T-helper 2 cell treated with Interferon-gamma antibody and Interleukin-4, amounts not matched to agents 5 μg/mL and 100 μg/mL, for 36 hours (primary cell): ENCODE measurements at places on chromosomes 7 and 10.

GRCh38 chr10:124030492-124031110, 62.8 kb downstream of the CHST15 start:
- peaks cover 2% of the 10 kb centered on the region for H3K4me1 ChIP-seq
- H3K4me3 ChIP-seq: no peak overlapping the region
- no peaks in the 10 kb centered on the region for H3K27me3 ChIP-seq
- DNase-seq: no peak

GRCh38 chr7:24137338-24137737, 146.7 kb upstream of the NPY start:
- DNase-seq: no peak
- H3K27ac ChIP-seq: no peak overlapping the region
- H3K27me3 ChIP-seq: peaks cover 18% of the 10 kb centered on the region
- no peak overlapping the region for H3K4me3 ChIP-seq

- no peaks in the 10 kb centered on the region for H3K4me1 ChIP-seq
- no peak for DNase-seq
- H3K36me3 ChIP-seq: no peaks in the 10 kb centered on the region
- H3K4me3 ChIP-seq: no peak overlapping the region
- peaks cover 6% of the 10 kb centered on the region for H3K27me3 ChIP-seq
Measured at GRCh38 chr7:7498856-7499255, 36.8 kb downstream of the COL28A1 start.

GRCh38 chr10:60352105-60352504, 37.6 kb downstream of the ANK3 start:
- H3K27ac ChIP-seq: no peak overlapping the region
- H3K4me3 ChIP-seq: no peak overlapping the region
- H3K27me3 ChIP-seq: no peaks in the 10 kb centered on the region
- no peaks in the 10 kb centered on the region for H3K36me3 ChIP-seq
- no peak for DNase-seq
